Regular cardiac myocyte (primary cell): ENCODE measurements at places on chromosomes 7 and 10. TPM values are rescaled to one million over a fixed set of nuclear protein-coding genes. Genes with fewer than 3 reads are reported as not detected.

Gene LLCFC1
- total RNA-seq: not detected in 2 replicates

Gene ATRNL1
- total RNA-seq: 0.58 and 1.4 TPM in 2 replicates

Gene MSMB
- total RNA-seq: not detected in 2 replicates

Gene PPP1R3C
- 59.6 and 181 TPM in 2 replicates for total RNA-seq

Gene ADIRF
- 29.3 and 69.4 TPM in 2 replicates for total RNA-seq
